Activated CD4-positive, alpha-beta T cell treated with anti-CD3 and anti-CD28 coated beads, Interleukin-2, amount 50 U/mL, for 48 hours (primary cell): ENCODE measurements at places on chromosomes 1 and 21.

DNA sequence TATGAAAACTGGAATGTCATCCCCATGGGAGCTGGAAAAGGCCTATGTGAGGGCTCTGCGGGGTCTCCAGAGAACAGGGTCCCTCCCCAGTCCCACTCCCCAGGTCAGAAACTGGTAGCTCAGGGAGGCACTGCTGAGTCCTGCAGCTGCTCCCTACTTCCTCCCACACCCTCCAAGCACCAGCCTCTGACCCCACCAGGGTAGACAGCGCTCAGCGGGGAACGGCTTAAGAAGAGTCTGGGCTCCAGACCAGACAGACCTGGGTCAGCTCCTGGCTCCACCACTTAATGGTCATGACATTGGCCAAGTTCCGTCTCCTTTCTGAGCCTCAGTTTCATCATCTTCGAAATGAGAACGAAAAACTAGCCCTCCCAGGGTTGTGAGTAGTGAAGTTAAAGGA, 7.2 kb downstream of the LRP8 start:
- DNase-seq, result no peak

GRCh38 chr1:169890761-169891538, 2.7 kb downstream of the SCYL3 start:
- peak; percentile 39 for DNase-seq

DNA sequence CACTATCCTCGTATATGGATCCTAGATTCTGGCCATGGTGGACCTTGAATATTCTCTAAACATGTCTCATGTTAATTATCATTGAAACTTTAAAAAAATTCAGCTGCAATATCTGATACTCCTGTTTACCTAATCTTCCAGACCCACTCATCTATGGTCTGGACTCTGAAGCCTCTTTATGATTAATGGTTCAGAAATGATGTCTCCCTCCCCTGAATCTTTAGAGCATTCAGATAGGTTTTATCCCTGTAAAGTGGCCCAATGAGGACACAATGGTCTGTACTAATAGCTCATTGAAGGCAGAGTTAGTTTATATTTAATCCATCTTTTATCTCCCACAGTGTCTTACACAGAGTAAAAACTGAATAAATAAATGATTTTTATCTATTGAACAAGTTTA, 53.0 kb upstream of the DUSP10 start:
- DNase-seq, result no peak

GRCh38 chr1:31796707-31797106, 19.1 kb downstream of the SPOCD1 start:
- no peak for DNase-seq

- no peak for DNase-seq
These were observed 18.4 kb downstream of the HIPK1 start for GRCh38 chr1:113947388-113948107.
